DMS 273 treated with DMSO at 0.1 percent for 48 hours (cell line): ENCODE measurements at places on chromosomes 5 and 9.

DNA sequence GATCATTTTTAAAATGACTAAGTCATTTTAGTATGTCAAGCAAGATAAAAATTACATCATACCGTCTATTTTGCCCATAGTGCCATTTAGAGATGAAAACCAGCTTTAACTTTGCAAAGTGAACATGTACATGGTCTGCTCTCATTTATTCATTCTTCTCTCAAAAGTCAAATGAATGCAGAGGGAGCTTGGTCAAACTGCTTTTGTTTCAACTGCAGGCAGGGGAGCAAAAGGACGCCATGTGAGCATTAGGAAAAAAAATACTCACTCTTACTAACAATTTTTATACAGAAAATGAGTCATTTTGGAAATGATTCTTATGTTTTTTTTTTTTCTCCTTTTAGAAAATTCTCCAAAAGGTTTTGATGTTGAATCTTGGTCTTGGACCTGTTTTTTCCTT lies 15.7 kb downstream of the SCGB3A1 start:
- DNase-seq: no peak

- no peak for DNase-seq
These were observed 362.8 kb downstream of the MRPS30 start for GRCh38 chr5:45171563-45171962.

- no peak for DNase-seq
These were observed 131.4 kb downstream of the ARHGEF28 start for GRCh38 chr5:73757416-73757815.

DNA sequence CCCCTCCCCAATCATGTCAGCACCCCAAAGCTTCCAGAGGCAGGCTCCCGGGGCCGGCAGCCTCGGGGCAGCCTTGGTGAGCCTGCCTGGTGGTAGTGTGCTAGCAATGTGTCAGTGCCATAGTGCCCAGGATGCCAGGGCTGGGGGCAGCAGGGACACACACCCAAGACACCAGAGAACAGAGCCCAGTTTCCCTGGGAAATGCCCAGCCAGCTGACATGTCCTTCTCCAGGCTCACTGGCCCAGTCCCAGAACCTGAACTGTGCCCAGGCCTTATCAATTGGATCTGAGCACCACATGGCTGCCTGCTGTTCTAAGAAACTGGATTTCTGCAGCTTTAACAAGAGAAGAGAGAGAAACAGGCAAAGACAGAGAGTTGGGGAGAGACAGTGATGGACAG lies 74.9 kb upstream of the LRRTM2 start:
- DNase-seq: no peak

- DNase-seq: no peak
These were observed 73.5 kb downstream of the SLF1 start for GRCh38 chr5:94691949-94692348.

- DNase-seq: no peak
These were observed 60.7 kb downstream of the LHFPL2 start for GRCh38 chr5:78587775-78588291.

GRCh38 chr5:97735209-97735608 lies 552.2 kb upstream of the RIOK2 start:
- DNase-seq: no peak

- DNase-seq: no peak
These were observed 66.5 kb downstream of the TEX10 start for GRCh38 chr9:100286257-100286656.

GRCh38 chr9:5042661-5043178 lies 57.6 kb downstream of the JAK2 start:
- DNase-seq: no peak

- DNase-seq: no peak
These were observed 53.7 kb upstream of the CTNNA1 start for GRCh38 chr5:138699482-138699881.

- DNase-seq: no peak
These were observed 1785.5 kb downstream of the EFNA5 start for GRCh38 chr5:105885266-105885665.

DNA sequence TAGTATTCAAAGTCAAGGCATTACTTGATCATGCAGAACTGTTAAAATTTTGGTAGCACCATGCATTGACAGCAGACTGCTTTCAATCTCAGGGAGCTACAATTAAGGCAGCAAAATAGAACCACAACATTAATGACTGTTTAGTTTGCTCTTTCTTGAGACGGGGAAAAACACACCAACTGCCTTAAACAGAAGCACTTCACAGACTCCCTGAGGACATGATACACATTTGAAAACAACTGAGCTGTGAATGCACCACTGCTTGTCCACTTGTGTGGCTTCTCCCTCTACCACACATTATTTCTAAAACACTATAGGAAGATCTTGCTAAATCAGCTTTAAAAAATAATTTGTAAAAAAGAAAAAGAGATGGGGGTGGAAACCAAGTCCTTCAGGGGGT lies 79.6 kb upstream of the MAST4 start:
- DNase-seq: no peak

- no peak for DNase-seq
These were observed 389.7 kb downstream of the TAF11L14 start for GRCh38 chr5:18023986-18024385.

DNA sequence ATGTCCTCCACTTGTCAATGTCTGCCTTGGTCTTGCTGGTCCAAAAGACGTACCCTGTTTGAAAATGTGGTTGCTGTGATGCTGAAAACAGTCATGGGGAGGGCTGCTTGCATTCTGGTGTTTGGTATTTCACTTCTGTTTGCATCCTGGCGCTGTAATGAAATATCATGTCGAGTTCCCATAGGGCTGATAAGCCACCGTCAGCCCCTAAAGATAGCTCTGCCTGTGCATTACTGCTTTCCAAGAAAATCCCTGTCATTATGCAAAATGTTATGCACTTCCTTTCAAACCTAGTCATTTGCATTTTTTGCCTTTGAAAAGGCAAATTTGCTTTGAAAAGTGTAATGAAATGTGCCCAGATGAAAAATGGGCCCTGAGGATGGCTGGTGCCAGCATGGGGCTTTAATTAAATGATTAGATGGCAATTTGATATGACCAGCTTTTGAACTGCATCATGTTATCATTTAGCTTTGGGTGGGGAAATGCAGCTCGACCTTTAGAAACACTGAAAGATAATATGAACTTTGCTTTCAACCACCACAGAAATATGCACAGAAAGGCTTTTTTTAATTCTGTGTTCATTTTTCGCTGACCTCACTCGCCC lies 374.4 kb upstream of the SGCD start:
- no peak for DNase-seq

- DNase-seq: peak; percentile 67
These were observed 75.1 kb downstream of the FGF18 start for GRCh38 chr5:171494452-171495121.

DNA sequence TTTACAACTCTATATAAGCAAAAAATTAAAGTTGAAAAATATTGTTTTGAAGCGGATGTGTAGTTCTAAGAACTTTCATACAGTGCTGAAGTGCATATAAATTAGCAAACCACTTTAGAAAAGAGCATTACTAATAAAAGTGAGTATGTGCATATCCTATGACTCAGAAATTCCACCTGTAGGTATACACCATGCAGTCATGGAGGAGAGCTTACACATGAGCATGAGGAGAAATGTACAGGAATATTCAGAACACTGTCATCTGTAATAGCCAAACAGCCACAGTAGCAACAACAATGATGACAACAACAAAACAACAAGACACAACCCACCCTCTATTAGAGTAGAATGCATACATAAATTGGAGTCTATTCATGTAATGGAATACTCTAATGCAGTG lies 138.2 kb upstream of the ARRDC3 start:
- DNase-seq: no peak

GRCh38 chr5:34007201-34007620 lies 639 bp downstream of the AMACR start:
- DNase-seq: no peak

GRCh38 chr5:113172231-113172826 lies 195.7 kb downstream of the DCP2 start:
- no peak for DNase-seq

- DNase-seq: no peak
These were observed 273.8 kb upstream of the MVB12B start for GRCh38 chr9:126052791-126053190.

GRCh38 chr5:135662061-135662481 lies 83.3 kb upstream of the CXCL14 start:
- peak; percentile 25 for DNase-seq

GRCh38 chr5:759781-760362 lies 24.7 kb downstream of the ZDHHC11B start:
- DNase-seq: no peak

- DNase-seq: no peak
These were observed 62.4 kb downstream of the GALNT12 start for GRCh38 chr9:98869866-98870265.

- DNase-seq: no peak
These were observed 131.8 kb upstream of the IER5L start for GRCh38 chr9:129309906-129310305.

DNA sequence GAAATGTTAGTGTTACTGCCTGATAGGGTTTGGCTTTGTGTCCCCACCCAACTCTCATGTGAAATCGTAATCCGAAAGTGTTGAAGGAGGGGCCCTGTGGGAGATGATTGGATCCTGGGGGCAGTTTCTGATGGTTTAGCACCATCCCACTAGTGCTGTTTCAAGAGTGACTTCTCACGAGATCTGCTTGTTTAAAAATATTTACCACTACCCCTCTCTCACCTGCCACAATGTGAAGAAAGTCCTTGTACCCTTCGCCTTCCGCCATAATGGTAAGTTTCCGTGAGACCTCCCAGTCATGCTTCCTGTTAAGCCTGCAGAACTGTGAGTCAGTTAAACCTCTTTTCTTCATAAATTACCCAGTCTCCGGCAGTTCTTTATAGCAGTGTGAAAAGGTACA lies 2.6 kb upstream of the RFX3 start:
- no peak for DNase-seq

DNA sequence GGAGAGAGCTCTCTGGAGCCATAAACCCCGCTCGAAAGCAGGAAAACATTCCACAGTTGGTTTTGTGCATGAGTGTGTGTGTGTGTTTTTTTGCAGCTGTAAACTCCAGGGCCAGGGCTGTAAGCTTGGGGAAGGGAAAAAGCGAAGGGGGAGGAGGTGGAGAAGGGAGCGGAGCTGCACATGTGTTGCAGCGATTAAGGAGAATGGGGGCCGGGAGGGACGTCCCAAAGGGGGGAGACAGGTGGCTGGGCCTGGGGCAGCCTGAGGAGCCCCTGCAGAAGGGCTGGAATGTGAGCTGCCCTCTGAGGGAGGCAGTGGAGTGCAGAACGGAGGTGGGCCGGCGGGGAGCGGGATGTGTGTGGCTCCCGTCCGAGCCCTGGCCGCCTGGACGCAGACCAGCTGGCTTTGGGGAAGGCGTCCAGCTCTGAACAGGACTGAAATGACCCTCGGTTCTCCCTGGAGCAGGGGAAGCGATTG lies 2.7 kb upstream of the MYMK start:
- DNase-seq: no peak

DNA sequence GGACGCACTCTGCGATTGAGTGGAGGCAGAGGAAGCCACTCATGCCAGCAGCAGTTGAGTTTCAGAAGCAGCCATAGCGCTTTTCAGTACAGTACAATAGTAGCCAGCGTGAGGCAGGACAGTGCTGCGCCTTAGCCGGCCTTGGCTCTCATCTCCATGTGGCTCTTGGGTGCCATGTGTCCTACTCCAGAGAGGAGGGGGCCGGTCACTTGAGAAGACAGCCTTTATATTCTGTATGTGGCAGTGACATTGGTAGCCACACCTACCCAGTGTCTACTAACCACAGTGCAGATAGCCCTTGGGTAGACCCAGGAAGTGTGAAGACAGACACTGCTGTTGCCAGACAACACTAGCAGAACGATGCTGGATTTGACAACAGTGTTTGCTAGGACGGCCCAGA lies 42.3 kb downstream of the FAM78A start:
- no peak for DNase-seq

GRCh38 chr5:167167191-167167795 lies 1124.2 kb upstream of the WWC1 start:
- no peak for DNase-seq

- no peak for DNase-seq
These were observed 9.0 kb downstream of the ANXA6 start for GRCh38 chr5:151148583-151148982.

GRCh38 chr5:163094492-163095180 lies 342.8 kb upstream of the CCNG1 start:
- no peak for DNase-seq

GRCh38 chr5:138536665-138537315 lies 6.2 kb downstream of the ETF1 start:
- no peak for DNase-seq

GRCh38 chr5:174514983-174515394 lies 209.4 kb upstream of the MSX2 start:
- DNase-seq: no peak

DNA sequence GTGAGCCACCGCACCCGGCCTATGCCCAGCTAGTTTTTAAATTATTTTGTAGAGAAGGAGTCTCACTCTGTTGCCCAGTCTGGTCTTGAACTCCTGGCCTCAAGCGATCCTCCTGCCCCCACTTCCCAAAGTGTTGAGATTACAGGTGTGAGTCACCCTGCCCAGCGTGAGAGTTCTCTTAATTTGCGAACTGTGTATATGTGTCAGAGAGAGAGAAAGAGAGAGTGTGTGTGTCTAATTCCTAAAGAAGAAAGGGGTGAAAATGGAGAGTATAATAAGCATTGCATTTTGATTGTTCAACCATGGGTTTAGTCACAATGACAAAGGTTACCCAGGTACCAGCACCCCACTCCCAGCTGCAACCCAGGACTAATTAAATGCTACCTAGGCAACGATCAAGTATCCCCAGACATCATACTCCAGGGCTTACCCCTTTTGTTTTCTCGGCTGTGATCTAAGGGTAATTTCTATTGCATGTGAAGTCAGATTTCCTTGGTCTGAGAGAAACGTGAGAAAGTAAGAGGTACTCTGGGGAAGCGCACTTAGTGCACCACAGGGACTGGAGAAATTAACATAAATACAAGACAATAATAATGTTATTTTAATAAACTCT lies 16.6 kb downstream of the MAP1B start:
- no peak for DNase-seq

GRCh38 chr9:132162764-132163456 lies 1.1 kb downstream of the NTNG2 start:
- DNase-seq: no peak

DNA sequence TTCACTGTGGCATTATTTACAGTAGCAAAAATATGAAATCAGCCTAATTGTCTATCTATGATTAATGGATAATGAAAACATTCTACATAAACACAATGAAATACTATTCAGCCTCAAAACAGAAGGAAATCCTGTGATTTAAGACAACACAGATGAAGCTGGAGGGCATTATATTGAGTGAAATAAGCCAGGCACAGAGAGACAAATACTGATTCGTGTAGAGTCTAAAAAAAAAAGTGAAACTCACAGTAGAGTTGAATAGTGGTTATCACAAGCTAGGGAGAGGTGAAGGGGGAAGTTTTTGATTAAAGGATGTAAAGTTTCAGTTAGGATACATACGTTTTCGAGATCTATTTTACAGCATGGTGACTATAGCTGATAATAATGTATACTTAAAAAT lies 122.2 kb downstream of the ADAMTS6 start:
- no peak for DNase-seq

DNA sequence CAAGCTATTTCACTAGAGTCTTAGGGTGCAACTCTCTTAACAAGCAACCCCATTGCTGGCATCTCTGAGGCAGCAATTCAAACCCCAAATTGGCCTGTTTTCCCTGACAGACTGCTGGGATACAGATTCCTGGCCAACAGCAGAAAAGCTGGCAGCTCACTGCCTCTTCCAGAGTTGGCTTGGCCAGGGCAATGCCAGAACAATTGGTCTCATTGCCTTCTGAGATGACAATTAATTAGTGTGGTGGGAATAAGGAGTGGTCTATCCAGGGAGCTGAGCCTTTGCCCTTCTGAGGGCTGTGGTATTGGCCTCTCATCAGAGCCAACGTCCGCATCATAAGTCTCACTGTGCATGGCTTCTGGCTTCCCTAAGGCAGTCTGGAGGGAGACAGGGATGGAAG lies 183.2 kb downstream of the GNAQ start:
- no peak for DNase-seq

- DNase-seq: no peak
These were observed 93.3 kb downstream of the SVEP1 start for GRCh38 chr9:110486218-110486617.
